Osteoblast (primary cell): ENCODE measurements at places on chromosomes 3 and 15.

GRCh38 chr15:101544613-101544945 is 55.1 kb upstream of the PCSK6 start:
- DNase-seq, result peak; percentile 73

DNA sequence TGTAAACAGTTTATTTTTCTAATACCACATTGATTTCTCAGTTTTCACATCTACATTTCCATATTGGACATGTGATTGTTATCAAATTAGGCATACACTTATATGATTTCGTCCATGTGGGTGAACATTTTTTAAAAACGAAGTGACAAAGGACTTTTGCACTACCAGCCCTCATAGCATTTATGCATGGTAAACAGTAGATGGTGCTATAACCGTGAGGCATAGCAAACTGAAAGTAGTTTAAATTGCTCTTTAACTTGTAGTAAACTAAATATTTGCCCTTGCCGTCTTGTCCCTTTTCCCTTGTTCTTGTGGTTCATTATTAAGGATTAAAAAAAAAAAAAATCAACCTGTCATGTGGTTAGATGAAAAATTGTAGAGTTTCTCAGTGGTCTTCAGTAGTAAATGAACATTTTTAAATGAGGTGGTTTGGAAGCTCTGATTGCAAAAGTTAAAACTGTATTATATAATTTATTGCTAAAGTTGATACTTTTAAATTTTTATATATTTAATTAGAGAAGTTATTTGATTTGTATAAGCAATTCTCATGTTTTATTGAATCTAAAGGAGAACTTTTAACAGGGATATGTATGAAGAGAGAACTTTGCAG is 24.0 kb downstream of the STX19 start:
- no peak for DNase-seq

DNA sequence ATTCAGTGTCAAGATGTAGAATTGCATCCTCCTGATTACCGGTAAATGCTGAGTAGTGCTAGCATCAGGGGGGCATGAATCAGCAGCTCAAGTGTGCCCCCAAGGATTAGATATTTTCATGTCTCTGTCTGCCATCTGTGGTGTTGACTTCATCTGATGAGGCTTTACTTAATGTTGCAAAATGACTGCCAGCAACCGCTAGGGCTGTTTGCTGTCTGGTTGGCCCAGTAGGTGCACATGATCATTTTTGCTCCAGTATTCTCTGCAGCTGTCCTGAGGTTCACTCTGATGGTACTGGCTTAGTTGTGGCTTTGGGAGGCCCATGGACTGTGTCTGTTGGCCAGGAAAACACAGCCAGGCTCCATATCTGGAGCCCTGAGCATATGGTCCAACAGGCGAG is 316.4 kb downstream of the SOX2 start:
- DNase-seq, result no peak

- DNase-seq, result no peak
Measured at GRCh38 chr3:78255403-78255802, 1215.5 kb downstream of the ROBO2 start.

GRCh38 chr3:143627336-143627735 is 220.9 kb downstream of the SLC9A9 start:
- no peak for DNase-seq

DNA sequence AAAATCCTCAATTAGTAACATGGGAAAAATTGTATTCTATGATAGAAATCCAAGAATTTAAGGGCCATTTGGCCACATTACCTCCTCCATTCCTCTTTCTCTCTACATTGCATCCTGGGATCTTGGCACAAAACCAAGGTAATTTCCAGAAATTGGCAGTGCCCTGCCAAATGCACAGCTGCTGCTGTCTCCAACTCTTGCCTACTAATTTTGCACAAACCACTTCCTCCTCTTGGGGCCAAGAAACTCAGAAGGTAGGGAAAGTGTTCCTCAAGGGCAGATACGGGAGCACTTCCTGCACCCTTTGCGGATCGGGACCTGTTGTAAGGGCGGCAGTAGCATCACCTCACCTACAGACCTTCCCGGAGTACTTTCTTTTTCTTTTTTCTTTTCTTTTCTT is 57.8 kb downstream of the MAP3K13 start:
- DNase-seq, result no peak

DNA sequence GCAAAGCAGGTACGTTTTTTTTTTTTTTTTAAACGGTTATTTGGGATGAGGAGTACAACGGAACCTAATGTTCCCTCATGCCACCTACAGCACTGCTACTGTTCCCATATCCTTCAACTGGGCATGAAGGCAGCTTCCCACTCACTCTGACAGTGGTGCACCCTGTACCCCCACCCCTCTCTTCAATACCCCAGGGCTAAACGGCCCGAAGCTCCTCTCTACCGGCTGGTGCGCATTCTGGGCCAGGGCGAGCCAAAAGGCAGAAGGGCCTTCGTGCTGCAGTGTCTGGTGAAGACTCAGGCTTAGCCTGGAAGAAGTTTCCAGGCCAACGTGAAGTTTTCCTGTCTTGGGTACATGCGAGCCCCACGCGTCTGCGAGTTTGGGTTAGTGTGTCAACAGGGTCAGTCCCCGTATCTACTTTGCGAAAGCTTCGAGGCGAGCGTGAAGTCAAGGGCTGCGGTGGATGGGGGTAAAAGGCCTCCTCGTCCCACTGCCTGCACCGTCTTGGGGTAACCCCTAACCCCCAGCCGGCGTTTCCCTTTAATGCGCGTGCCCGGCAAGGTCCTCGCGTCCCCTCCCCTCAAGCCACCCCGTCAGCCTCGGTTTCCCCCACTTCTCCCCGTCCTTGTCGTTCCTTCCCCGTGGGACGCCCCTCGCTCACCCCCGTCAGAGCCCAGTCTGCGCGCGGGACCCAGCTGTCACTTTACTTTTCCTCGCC is 765 bp upstream of the UBE2E2 start:
- DNase-seq, result peak; percentile 73

DNA sequence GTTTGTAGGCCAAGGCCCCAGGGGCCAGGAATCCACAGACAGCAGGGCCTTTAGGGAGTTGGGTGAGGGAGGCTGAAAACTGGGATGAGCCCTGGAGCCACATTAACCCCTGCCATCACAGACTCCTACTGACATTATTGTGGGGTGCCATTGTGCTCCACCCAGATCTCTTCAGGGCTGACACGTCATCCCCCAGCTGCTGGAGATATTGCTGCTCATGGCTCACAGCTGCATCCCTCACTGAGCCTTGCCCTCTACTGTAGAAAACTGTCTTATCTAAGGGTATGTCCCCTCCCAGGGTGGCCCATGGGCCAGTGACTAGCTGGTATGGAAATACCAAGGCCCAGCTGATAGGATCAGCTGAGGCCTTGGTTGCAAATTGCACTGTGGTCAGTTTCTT is 87.3 kb upstream of the PRR23C start:
- DNase-seq, result no peak
